Activated naive CD4-positive, alpha-beta T cell (primary cell): ENCODE measurements at places on chromosomes 5 and 9.
A peak's percentile ranks its signal among the peaks of the same experiment; 100 is the strongest.

DNA sequence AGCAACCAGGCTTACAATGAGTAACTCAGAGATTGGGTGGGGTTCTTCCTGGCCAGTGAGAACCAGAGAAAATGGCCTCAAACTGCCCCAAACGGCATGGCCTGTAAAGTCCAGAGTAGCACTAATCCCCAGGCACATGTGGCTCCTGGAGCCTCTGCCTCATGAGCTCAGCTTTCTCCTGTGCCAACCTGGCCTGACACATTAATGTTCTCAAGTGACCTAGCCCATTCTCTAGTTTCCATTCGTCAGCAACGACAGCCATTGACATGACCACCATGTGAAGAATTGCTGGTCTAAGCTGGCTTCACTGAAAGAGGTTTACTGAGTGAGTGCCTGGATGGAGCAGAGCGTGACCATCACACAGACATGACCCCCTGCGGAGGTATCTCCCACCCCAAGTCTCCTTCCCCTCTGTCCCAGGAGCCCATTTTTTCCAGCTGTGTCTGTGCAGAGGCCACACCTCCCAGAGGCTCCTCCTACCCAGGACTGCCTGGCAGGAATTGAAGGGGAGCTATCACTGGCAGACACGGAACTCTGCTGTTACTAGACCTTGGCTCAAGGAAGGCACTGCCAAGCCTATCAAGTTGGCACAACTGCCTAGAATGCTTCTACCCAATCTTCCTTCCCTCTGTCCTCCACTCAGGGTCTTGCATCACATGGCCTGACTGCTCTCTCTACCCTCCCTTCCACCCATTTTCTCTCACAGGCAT is 59.0 kb upstream of the BOD1 start:
- DNase-seq: no peak

- DNase-seq: peak; percentile 61
These were observed 1.3 kb downstream of the CD72 start for GRCh38 chr9:35616681-35617459.

- DNase-seq: no peak
These were observed 90.8 kb downstream of the TMEM167A start for GRCh38 chr5:82986404-82986803.

DNA sequence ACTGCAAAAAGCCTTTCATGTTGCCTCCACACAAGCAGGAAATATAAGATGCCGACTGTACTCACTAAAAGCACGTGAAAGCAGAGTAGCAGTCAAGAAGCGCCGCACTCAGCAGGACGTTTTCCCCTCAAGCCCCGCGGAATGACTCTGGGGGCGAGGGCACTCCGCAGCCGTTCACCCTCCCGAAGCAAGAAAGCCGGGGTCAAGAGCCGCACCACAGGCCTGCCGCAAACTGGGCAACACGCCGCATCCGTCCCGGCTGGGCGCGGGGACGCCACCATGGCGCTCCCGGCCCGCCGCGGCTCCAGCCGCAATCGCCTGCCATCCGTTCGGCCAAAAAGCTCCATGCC is 364 bp downstream of the RPS6 start:
- peak; percentile 61 for DNase-seq

- no peak for DNase-seq
These were observed 92.8 kb upstream of the RAD23B start for GRCh38 chr9:107190061-107190935.

DNA sequence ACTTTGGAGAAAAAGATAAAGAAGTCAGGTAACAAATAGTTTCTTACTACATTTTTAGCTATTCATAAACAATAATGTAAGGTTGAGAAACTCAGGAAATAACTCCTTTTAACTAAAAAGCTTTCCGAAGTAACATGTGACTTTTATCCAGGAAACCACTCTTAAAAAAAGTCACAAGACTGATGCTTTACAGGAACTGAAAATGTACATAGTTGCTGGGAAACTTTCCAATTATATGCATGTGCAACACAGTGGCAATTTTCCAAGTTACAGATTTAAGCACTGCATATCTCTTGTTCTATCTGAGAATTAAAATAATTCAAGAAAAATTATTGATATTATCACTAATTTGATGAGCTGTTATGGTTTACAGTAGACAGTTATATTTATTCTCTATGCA is 105.2 kb downstream of the CDH10 start:
- DNase-seq: no peak

GRCh38 chr9:131668439-131669268 is 71.2 kb downstream of the RAPGEF1 start:
- peak; percentile 37 for DNase-seq
